ENCODE measurements at places on chromosomes 3 and 15. TPM values are rescaled to one million over a fixed set of nuclear protein-coding genes. Genes with fewer than 3 reads are reported as not detected.

DNA sequence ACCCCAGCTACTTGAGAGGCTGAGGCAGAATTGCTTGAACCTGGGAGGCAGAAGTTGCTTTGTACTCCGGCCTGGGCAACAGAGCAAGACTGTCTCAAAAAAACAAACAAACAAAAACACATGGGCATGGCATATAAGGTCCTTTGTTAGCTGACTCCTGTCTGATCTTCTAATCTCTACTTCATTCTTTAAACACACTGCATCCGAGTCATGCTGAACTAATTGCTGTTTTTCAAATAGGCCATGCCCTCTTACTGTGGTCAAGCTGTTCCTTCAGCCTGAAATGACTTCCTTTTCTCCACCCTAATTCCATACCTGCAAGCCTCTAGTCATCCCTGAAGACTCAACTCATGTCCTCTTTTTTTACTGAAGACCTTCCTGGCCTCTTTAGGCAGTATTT lies 22.3 kb upstream of the SLMAP start:
- no peak for DNase-seq

The SLCO2A1 gene
- polyA plus RNA-seq: 6.6 TPM

DNA sequence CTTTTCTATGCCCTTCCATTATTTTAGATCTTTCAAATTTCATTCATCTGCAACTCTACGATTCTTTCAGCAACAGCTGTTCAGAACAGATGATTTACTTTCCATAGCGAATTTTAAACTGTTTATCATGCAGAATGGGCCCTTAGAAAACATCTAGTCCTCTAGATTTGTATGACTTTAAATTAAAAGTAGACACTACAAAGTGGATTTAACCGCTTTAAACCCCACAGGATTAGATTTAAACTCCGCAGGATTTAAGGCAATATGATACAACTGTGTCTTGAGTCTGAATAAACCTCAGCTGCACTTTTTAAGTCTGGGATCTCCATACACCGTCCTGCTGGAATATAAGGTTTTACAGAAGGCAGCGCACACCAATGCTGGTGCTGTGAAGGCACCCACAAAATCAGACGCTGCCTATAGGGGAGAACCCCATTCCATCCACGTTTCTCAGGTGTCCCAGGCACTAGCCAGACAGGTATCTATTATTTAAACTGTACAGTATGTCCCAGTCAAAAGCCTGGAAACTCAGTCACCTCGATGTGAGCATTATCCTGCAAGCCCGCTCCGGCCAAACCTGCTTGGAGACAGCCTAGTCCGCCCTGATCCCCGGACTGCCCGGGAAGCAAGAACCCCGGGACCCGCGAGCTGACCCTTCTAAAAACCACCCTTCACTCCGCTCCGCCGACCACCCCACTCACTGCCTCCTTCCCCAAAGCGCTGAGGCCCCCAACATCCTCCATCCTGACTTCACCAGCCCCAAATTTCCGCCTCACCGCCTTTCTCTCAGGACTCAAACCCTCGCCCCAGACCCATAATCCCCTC lies 768 bp downstream of the ANO10 start:
- peak; percentile 20 for DNase-seq

The ABI3BP gene
- 406 TPM for polyA plus RNA-seq

GRCh38 chr3:42961633-42962032 lies 17.5 kb upstream of the GASK1A start:
- DNase-seq: peak; percentile 60

The ARRDC4 gene
- polyA plus RNA-seq: 22.9 TPM

The NLGN1 gene
- 2.0 TPM for polyA plus RNA-seq

DNA sequence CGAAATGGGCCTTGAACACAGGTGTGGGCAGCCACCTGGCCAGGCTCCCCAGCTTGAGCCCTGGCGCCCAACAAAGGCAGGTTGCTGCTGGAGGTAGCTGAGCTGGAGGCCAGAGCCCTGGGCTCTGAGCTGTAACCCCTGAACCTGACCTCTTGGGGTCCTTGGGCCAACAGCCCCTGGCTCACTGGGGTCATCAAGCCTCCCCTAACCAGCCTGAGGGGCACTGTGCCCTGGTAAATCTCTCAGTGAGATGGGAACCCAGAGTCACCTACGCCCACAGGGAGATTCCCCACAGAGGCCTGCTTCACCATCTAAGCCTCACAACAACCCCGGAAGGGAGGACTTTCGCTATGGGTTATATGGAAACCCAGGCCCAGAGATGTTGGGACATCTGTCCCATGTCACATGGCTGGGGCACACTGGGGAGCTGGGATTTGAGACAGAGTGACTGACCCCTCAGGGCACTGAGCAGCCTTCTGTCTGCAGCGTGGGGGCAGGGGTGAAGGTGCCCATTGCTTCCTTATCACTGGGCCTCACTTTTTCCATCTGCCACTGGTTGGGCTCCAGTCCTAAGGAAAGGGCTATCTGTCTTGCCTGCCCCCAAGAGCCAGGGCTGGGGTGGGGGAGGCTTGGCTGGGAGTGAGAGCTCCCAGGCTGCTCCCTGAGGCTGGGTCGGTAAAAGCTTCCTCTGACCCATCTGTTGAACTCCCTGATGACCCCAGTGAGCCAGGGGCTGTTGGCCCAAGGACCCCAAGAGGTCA lies 59.1 kb downstream of the IQSEC1 start:
- DNase-seq: no peak

The SCN11A gene
- 1.2 TPM for polyA plus RNA-seq

The THRB gene
- polyA plus RNA-seq: 5.0 TPM

The TRAIP gene
- 4.9 TPM for polyA plus RNA-seq

- no peak for DNase-seq
These were observed 35.5 kb downstream of the STAG1 start for GRCh38 chr3:136716629-136717028.

- peak; percentile 62 for DNase-seq
These were observed 70.7 kb downstream of the TOP2B start for GRCh38 chr3:25594007-25594502.

GRCh38 chr15:63186065-63186464 lies 3.3 kb upstream of the RAB8B start:
- DNase-seq: no peak

- DNase-seq: no peak
These were observed 43.0 kb upstream of the ABI3BP start for GRCh38 chr3:101036213-101036618.

The MESD gene
- 18.2 TPM for polyA plus RNA-seq

DNA sequence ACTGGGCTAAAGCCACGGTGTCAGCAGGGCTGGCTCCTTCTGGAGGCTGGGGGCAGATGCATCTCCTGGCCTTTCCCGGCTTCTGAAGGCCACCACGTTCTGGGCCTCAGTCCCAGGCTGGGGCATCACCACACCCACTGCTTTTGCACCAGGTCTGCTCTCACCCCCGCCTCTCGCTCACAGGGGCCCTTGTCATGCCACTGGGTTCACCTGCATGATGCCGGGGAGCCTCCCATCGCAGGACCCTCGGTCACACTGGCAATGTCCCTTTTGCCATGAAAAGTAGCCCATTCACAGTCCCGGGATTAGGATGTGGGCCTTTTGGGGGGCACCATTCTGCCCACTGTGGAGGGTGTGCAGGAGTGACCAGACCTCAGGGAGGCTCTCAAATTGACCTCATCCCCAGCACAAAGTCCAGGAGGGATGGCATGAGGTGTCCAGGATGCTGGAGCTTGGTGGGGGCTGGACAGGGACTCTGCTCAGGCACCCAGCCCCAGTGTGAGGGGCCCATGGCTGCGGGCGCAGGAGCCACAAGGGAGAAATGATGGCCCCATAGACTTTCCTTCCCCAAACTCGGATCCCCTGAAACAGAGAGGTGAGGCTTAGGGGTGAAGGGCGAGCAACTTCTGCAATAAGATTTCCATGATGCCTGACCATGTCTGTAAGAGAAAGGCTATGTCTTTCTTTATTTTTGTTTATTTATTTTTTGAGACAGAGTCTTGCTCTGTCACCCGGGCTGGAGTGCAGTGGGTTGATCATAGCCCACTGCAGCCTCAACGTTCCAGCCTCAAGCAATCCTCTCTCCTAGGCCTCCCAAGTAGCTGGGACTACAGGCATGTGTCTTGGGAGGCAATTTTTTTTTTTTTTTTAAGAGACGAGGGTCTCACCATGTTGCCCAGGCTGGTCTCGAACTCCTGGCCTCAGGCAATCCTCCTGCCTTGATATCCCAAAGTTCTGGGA lies 189.1 kb downstream of the GOLGA6L6 start:
- DNase-seq: no peak

DNA sequence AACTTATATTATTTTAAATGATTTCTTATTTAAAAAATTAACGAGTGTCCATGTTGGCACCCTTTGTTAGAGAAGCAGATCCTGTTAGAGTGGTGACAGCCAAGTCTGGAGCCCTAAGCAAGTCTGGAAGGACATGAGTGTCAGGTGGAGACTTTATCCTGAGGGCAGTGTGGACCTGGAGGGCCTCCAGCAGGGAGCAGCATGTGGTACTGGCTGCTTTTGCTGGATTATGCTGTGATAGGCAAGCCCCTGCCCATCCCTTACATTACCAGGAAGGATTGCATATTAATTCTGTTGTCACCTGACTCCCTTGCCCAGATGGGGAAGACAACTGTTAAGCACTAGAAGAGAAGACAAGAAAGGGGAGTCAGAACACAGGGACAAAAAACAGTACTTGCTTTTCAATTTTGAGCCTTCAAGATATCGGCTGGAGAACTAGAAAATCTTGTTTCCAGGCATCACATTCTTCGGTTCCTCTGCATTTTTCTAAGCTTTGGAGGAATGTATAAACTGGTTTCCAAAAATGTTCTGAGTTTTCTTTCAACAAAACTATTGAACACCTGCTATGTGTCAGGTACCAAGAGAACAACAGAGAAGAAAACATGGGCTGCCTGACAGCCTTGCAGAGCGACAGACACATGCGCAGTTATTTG lies 22.7 kb downstream of the ZNF860 start:
- no peak for DNase-seq

DNA sequence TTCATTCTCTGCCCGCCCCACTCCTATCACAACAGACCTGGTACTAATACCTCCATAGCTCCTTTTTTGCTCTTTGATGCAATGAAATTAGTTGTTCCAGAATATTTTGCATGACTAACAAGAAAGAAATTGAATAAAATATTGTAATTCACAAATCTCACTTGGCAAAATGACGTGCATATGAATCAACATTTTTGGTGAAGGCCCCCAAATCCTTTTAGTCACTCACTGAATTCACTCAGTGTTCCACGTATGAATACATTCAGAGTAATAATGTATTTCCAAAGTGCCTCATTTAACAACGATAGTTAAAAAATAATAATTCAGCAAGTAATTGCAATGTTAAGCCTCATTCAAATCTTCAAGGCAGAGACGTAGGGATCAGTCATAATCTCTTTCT lies 148.6 kb upstream of the STRIT1 start:
- no peak for DNase-seq

DNA sequence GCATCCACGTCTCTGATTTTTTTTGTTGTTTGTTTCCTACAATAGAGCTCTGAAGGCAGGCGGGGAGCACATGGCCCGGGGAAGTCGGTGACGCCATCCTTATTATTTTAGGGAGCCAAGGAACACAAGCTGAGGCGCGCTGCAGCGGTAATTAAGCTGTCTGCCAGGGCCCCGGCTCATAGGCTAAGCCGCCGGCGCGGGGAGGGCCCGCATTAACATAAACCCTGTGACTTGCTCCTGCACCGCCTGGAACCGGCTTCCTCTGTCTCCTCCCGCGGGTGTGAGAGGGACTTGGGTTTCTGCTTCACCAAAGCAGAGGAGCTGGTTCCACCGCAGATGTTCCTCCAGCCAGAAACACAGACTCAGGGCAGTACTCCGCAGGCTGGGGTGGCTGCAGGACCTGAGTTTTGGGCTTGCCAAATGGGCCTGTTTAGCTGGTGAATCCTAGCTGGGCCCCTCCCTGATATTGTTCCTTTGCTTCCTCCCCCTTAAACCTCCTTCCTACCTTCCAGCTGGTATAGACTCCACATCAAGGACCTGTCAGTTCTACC lies 25.3 kb downstream of the ANP32A start:
- peak; percentile 92 for DNase-seq

- DNase-seq: no peak
These were observed 1080.8 kb downstream of the TUSC7 start for GRCh38 chr3:117790235-117790987.

The POTEB2 gene
- not detected for polyA plus RNA-seq

DNA sequence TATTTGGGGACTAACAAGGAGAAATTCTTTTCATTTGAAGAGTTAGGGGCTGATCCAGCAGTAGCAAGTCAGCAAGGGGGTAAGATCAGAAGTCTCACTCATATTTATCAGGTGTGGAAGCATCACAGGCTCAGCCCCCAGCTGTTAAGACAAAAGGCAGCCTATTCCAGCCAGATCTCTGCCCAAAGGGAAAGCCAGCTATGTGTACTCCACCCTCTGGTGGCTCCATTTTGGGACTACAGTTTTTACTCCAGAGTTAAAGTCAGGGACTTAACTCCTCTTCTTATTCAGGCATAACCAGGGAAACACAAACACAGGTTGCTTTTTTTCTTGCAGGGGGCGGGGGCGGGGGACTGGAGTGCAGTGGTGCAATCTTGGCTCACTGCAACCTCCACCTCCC lies 19.2 kb downstream of the UBP1 start:
- DNase-seq: no peak

- peak; percentile 92 for DNase-seq
These were observed 124.6 kb upstream of the SGO1 start for GRCh38 chr3:20310629-20311028.

GRCh38 chr3:1068985-1069384 lies 23.8 kb upstream of the CNTN6 start:
- no peak for DNase-seq

The GATM gene
- 424 TPM for polyA plus RNA-seq

DNA sequence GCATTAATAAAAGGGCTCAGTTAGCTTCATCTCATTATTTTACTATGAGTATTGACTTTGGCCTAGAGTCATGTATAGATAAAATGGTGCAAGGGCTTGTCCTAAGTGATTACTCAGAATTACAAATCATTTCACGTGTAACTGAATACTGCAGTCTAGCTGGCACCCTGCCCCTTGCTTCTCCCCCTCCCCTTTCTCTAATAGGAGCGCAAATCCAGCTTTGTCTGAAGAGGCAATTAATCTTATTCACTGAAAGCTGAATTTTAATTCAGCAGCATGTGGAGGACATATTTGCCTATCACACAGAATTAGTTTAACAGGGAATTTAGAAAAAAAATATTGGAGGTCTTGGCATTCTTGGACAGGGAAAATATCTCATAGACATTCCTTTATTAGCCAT lies 412.1 kb upstream of the DPH6 start:
- DNase-seq: no peak

- no peak for DNase-seq
These were observed 2.0 kb downstream of the NRROS start for GRCh38 chr3:196641333-196642054.

- DNase-seq: no peak
These were observed 15.7 kb upstream of the PRR23E start for GRCh38 chr3:127177226-127177625.
